ENCODE measurements at places on chromosomes 7 and 10. TPM values are rescaled to one million over a fixed set of nuclear protein-coding genes. Genes with fewer than 3 reads are reported as not detected.

GRCh38 chr10:80664071-80664680 is 126.5 kb downstream of the SH2D4B start:
- H3K27me3 ChIP-seq = no peaks in the 10 kb centered on the region
- no peak for DNase-seq

- no peaks in the 10 kb centered on the region for H3K4me1 ChIP-seq
- no peaks in the 10 kb centered on the region for H3K36me3 ChIP-seq
- H3K27ac ChIP-seq = peak overlapping the region; percentile 44
Observed at GRCh38 chr10:30431435-30431911, 2.5 kb upstream of the MAP3K8 start.

DNA sequence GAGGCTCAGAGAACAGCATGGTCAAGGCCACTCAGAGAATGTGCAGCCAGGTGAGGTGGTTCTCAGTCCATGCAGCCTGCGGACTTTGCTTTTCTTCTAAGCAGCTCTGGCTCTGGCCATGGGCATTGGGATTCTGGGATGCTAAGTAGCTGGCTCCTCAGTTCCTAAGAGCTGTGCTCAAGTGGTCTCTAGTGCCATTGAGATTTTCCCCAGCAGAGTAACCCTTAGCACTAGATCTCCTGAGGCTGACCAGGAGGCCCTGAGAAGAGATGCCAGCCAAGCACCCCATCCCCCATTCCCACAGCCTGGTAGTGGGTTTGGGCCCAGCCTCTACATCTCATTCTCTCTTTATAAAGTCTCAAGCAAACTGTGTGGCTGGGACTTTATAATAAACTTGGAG is 77.1 kb downstream of the KCNMA1 start:
- no peak overlapping the region for H3K4me3 ChIP-seq
- DNase-seq = no peak
- H3K4me1 ChIP-seq = peaks cover 25% of the 10 kb centered on the region
- no peaks in the 10 kb centered on the region for H3K36me3 ChIP-seq
- peak overlapping the region; percentile 31 for H3K27ac ChIP-seq

The COX15 gene
- total RNA-seq = 22.0 TPM

DNA sequence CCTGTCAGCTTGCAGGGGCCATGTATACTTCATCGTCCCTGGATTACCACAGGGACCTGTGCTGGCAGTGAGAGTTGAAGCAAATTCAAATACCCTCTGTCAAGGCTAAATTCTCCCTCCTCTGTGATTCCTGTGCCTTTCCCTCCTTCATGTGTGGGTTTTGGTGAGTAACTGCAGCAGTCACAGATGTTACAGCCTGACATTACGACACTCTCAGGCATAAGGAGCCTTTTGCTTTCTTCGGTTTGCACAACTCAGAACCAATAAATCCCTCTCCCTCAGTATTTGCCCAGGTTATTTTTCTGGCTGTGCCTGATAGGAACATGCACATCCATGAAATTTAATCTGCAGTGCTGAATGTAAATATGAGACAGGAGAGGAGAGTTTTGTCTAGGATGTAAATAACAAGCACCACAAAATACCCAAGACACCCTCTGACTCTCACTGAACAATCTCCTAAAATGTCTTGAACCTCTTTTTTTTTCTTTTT is 997.2 kb upstream of the GHITM start:
- no peaks in the 10 kb centered on the region for H3K36me3 ChIP-seq
- no peak overlapping the region for H3K4me3 ChIP-seq
- no peaks in the 10 kb centered on the region for H3K27me3 ChIP-seq
- no peaks in the 10 kb centered on the region for H3K4me1 ChIP-seq
- DNase-seq = no peak
- H3K27ac ChIP-seq = no peak overlapping the region

DNA sequence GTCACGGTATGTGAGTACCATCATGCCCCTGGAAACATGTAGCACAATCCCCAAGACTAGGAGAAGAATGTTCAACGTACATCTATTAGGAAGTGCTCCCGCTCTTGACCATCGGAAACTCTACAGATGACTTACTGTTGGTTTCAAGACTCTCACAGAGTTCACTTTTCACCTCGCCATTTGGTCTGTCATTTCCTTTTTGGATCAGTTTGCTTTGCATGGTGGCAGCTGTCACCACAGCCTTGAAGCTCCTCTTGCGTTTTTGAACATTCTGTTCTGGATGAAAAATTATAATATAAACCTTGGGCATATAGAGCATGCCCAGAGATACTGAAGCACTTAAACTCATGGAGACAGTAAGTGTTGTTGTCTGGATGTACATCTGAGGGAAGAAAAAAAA is 806.8 kb downstream of the GRM8 start:
- H3K4me1 ChIP-seq = no peaks in the 10 kb centered on the region
- no peaks in the 10 kb centered on the region for H3K27me3 ChIP-seq
- H3K4me3 ChIP-seq = no peak overlapping the region
- no peaks in the 10 kb centered on the region for H3K36me3 ChIP-seq
- no peak overlapping the region for H3K27ac ChIP-seq
- DNase-seq = no peak

- H3K4me3 ChIP-seq = no peak overlapping the region
- no peak overlapping the region for H3K27ac ChIP-seq
- no peaks in the 10 kb centered on the region for H3K4me1 ChIP-seq
- H3K36me3 ChIP-seq = no peaks in the 10 kb centered on the region
- H3K27me3 ChIP-seq = no peaks in the 10 kb centered on the region
Observed at GRCh38 chr10:113983552-113983951, 60.1 kb upstream of the ADRB1 start.

Data from ascending aorta (tissue), 2 donors.